Body of pancreas (tissue), 4 donors: ENCODE measurements at places on chromosomes 3 and 15. TPM values are rescaled to one million over a fixed set of nuclear protein-coding genes. Genes with fewer than 3 reads are reported as not detected.

GRCh38 chr3:120147072-120147871 lies 53.0 kb upstream of the GSK3B start:
- peak; percentile 52 for DNase-seq

GRCh38 chr3:159172473-159172872 lies 370.6 kb downstream of the MFSD1 start:
- DNase-seq = no peak

DNA sequence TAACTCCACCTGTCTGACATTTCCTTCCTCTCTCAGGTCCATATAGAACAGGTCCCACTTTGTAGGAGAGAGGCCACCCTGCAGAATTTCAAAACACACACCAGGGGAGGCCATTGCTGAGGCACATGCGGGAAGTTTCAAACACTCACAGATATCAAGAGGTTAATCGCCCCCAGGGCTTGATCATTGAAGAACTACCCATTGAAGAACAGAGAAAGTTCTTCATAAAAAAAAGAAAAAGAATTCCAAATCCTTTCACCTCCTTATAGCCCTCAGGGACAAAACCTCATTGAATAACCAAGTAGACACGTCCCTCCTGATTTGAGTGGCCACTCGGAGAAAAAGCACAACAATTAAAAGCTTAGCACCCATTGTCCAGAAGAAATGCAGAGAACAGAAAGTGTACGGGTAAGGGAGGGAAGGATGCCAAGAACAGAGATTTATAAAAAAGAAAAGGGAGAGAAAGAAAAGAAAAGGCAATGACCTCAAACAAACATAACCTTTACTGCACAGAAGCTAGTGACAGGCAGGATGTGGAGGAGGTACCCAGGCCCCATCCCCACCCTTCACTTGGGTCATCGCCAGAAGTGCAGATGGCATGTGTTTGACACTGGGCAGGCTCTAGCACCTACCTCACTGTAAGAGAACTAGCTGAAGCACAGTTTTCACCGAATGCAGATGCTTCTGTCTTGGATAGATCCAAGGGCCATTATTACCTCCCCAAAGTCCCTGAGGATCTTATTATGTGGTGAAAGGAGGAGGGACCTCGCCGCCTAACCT lies 112.3 kb upstream of the HES1 start:
- no peak for DNase-seq

- no peak for DNase-seq
These were observed 41.3 kb downstream of the NMNAT3 start for GRCh38 chr3:139636511-139636910.

DNA sequence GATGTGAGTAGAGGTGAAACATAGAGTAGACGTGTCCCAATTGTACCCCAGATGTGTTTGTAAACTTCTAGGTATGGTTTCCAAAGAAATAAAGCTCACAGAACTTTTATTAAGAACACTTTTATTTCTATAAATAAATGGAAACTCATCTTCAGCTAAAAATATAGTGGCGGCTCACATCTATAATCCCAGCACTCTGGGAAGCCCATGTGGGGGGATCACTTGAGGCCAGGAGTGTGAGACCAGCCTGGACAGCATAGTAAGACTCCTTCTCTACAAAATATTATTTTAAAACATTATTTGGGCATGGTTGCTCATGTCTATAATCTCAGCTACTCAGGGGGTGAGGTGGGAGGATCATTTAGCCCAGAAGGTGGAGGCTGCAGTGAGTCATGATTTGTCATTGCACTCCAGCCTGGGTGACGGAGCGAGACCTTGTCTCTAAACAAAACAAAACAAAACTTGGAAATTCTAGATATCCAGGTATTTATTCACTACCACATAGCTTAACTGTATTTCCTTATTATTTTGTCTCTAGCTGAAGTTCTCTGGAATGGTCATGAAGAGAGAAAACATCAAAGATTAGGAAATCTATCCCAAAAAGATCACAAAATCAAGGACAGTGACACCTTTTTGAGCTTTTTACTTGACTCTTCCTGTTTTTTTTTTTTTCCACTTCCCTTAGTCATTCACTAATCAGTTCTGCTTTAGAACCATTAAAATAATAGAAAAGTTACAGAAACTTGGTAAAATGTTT lies 258.1 kb downstream of the TIGIT start:
- no peak for DNase-seq

- DNase-seq = no peak
These were observed 17.2 kb upstream of the FOXP1 start for GRCh38 chr3:71600646-71601288.

GRCh38 chr3:72482589-72483321 lies 365.5 kb downstream of the SHQ1 start:
- peak; percentile 82 for DNase-seq

NRG4 gene
- 11.5 TPM for total RNA-seq

NR2F2 gene
- total RNA-seq = 12.9 TPM

CCR5 gene
- 0.78 TPM for total RNA-seq
